Suppressor macrophage treated with lipopolysaccharide for 4 hours (primary cell): ENCODE measurements at places on chromosomes 6 and 20.

GRCh38 chr6:12203001-12203400, 87.2 kb upstream of the EDN1 start:
- no peak for DNase-seq

DNA sequence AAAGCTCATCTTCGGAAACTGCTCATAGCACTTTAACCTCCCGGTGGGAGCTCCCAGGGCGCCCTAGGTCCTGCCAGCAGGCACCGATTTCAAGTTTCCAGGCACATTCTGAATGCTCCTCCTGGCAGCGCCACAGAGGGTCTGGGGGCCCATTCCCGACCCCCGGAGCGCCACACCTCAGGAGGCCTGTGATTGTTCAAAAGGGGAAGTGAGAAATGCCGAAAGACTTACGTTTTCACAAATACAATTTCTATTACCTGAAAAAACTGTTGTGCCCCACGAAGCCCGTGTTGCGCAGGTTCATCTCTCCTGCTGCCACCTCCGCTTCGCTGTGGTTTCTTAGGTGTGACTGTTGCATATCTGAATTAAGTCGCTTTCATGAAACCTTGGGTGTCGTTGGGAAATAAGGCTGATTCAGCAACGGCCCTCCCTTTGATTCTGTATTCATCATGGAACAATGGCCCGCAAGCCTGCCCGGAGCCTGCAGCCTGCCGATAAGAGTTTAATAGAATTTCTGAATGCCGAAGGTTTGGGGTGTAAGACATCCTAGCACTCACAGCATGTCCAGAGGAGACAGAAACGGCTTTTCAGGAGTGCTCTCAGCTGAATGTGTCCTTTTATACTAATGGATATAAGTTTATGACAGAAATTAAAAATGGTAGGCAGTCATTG, 1.9 kb upstream of the MYT1 start:
- DNase-seq, result no peak

- peak; percentile 38 for DNase-seq
Measured at GRCh38 chr6:154615483-154616025, 105.1 kb upstream of the CNKSR3 start.

DNA sequence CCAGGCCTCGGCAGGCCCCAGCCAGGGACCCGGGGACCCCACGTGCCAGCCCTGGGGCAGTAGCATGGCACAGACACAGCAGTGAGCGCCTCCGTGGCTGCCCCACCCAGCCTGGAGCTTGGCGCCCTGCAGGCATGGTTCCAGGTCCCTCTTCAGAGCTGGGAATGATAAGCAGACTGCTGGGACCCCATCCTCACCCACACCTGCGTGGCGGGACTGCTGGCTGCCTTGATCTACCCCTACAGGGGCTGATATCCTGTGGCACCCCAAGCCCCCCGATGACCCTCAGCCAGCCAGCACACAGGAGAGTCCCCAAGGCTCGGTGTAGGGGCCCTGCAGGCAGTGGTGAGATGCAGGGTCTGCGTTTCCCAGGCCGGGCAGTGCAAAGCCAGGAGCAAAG, 47.1 kb downstream of the YTHDF1 start:
- no peak for DNase-seq

GRCh38 chr6:149918151-149918905, 4.6 kb downstream of the RAET1G start:
- no peak for DNase-seq
